ENCODE measurements at places on chromosomes 16 and 17.

DNA sequence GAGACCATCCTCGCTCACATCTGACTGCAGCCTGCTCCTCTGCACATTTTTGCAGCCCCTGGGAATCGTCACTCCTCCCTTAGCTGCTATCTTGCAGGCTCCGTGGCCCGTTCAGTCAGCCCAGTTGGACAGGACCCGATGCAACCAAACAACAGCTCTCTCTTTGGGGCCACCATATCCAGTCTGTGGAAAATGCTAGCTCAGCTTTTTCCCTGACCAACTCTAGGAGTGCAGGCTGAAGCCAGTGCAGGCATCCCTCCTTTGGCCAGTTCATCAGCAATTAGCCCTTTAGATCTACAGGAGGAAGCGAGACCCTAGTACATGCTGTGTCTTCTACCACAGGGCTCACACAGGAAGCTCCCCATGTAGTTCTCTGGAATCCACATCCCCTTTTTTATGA is 182.1 kb downstream of the HS3ST3A1 start:
- DNase-seq: no peak

DNA sequence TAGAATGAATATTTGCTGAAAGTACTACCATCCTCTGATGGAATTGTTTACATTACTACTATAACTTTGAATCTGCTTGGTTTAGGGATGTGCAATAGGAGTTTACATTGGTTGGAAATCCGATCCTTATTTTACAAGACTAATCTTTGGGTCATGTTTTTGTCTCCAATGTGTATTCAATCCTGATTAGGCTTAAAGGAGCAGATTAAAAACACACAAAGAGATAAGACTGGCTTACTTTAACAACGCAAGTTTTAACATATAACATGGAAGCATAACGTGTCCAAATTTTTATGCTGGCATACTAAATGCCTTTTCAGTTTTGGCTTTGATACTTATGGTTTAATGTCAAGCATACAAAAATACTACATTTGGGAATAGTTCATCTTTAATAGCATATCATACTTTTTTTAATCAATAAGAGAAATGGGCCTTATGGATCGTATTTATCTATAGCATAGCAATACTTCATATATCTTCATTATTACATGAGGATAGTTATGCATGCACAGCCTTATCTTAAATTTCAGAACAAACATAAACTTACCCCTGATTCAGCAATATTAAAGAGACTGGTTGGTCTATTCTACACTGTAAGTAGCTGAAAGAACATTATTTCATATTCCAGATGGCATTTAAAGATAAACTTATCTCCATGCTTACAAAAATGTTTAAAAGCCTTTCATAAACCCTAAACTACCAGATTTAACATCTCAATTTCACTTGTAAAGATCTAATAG is 69.9 kb upstream of the NACA2 start:
- DNase-seq: no peak

GRCh38 chr17:49496867-49497147 is 1.7 kb downstream of the NGFR start:
- DNase-seq: no peak

- no peak for DNase-seq
Measured at GRCh38 chr17:72683506-72684404, 408.7 kb downstream of the SLC39A11 start.

- no peak for DNase-seq
Measured at GRCh38 chr17:83085103-83085502, 5.7 kb downstream of the METRNL start.

GRCh38 chr16:88014954-88015805 is 63.9 kb downstream of the BANP start:
- DNase-seq: no peak

DNA sequence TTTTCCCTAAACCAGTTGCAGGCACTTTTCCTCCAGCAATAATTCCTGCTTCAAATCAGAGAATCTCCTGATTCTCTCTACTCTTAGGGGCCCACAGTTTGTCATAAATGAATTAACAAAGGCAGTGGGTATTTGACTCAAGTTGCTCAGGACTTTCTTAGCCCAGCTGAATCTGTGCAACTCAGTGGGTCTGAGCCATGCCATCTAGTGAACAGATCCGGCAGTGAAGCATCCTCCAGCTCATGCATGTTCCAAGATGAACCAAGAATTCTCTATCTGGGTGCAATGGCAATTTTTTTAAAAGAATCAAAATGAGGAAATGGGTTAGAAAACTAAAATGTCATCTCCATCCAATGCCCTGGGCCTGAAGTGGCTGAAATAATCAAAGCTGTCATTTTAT is 575.2 kb upstream of the CDH11 start:
- no peak for DNase-seq

Measured in mesothelial cell of epicardium (in vitro differentiated cells).